Stimulated activated CD8-positive, alpha-beta memory T cell treated with anti-CD3 and anti-CD28 coated beads, Interleukin-2, amount 100 ng/mL, for 48 hours (primary cell): ENCODE measurements at places on chromosomes 7 and 10.

GRCh38 chr7:37393476-37393875 lies 55.2 kb downstream of the ELMO1 start:
- no peak for DNase-seq

DNA sequence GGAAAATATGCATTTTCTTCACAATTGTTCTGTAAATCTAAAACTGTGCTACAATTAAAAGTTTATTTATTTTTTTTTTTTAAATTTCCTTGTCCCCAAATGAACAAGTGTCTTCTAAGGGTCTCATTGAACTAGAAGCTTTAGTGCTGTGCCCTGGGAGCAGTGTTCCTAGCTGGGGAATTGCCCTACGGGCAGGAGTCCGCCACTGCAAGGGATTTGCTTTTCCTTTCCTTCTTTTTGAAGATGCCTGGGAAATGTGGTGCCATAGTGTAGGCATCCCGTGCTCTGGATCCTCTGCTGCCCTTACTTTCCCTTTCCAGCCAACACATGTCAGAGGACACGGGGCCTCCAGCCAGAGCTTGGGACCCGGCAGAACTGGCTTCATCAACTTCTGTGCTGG lies 177.1 kb upstream of the CTBP2 start:
- DNase-seq: no peak

DNA sequence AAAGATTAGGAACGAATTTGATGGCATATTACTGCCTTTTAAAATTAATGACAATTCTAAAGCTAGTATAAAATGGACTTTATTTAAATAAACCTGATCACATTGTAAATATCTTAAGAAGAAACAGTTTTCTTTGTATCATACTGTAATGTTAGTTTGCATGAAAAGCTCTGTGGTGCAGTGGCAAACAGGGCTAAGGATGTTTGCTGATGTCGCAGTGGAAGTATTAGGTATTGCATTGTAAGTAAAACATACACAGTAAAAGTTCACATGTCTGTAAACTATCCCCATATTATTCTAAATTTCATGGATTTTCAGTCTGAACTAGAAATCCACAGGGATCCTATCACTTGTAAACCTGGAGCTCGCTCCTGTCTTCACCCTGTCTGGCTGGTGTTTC lies 252.6 kb upstream of the ZNF32 start:
- no peak for DNase-seq

DNA sequence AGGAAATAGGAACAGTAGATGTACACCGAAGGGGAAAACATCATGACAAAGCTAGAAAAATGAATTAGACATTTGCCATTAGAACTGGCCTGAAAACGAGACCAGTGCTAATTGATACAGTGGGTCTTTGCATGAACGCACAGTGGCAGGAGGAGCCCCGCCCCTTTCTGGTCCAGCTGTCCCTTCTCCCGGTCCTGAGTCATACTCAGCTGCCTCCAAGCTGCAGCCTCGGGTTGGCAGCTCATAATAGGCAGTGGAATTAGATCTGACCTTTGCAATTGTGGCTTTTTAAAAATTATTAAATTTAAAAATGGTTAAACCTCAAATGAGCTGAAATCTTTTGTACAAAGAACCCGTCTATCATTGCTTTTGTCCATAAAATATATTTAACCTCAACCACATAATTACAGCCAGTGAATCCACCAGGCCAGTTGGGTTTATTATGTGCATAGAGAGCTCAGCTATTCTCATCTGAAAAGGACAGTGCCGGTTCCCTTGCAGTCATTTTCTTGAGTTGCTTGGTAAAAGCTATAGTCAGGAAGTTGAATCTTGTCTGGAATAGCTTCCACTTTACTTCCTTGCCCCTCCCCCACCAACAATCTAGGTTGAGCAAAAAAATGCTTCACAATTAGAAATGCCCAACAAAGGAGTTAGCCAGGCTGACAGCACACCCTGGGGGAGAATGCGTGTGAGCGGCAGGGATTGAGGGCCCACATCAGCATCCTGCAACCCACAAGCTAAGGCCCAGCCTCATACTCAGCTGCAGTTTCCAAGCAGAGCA lies 147.1 kb downstream of the BUB3 start:
- DNase-seq: no peak

- no peak for DNase-seq
Measured at GRCh38 chr7:69257592-69257991, 340.7 kb upstream of the AUTS2 start.

DNA sequence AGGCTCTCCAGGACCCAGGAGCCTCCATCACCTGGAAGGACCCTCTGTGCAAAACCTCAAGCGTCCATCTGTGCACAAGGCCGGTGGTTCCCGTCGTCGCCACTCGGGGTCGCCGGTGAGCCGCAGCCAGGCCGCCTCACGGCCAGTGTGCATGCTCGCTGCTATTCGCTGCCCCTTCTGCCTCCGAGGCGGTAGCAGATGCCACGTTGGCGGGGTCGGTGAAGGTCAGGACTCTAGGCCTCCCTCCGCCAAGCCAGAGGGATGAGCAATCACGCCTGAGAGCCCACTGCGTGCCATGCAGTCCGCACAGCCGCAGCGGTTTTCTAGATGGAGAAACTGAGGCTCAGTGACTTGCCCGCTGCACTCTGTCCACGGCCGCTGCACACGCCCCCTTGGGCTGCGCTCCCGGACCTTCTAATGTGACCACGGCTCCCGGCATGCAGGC lies 5.7 kb downstream of the UPK3B start:
- no peak for DNase-seq

DNA sequence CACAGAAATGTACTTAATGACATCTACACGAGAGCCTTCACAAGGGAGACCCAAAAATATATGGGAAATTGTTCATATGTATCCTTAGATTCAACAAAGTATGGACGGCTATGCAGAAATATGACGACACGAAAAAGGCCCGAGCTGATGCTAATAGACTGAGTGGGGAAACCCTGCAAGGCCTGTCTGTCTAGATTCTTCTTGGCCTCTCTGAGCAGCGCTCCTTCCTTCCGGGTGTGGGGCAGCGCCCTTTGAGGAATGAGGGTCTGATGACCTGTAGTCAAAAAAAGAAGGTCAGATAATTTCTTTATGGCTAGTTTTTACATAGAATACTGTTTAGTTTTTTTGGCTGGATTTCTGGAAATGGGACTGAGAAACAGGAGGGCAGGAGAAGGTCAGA lies 192.8 kb upstream of the AKR1E2 start:
- no peak for DNase-seq

DNA sequence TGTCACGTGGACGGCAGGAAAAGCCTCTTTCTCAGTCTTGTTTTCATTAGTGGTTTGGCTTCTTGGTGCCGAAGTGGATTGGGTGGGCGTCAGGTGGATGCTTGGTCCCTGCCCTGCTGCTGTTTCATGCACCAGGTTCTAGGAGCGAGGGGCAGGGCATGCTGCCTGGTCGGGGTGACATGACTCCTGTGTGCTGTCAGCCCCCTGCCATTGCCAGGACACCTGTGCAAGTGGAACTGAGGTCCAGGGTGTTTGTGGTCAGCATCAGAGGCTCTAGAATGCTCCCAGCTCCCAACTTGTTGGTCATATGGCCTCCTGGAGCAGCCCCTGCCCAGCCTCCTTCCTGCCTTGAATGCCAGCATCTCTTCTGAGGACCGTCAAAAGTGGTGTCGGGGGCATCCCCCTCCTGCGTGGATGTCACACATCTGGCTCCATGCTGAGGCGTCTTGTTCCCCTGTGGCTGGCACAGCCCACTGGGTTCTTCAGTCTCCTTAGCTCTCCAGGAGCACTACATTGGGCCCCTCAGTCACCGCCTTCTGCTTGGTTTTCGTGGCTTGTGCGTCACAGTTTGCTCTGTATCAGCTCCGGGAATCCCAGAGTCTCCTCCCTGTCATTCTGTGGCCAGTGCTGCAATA lies 24.8 kb downstream of the ADCY1 start:
- no peak for DNase-seq

- no peak for DNase-seq
Measured at GRCh38 chr7:985915-986741, 3.1 kb downstream of the CYP2W1 start.

DNA sequence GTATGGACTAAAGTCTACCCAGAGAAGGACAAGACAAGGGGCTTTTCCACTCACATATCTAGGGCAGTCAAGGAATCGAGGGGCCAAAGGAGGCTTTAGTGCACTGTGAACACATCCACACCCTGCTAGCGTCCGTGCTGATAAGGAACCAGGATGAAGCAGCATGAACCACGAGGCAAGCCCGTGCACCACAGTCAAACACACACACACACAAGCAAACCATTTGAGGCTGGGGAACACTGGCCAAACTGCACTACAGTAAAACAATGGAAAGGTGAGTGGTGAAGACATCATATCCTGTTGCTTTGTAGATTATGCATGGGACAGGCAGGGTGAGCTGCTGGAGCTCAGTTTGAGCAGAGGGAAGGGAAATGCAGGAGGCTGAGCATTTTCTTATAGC lies 177.4 kb upstream of the CDCA7L start:
- no peak for DNase-seq

GRCh38 chr7:150842716-150843115 lies 9.6 kb upstream of the AOC1 start:
- no peak for DNase-seq

DNA sequence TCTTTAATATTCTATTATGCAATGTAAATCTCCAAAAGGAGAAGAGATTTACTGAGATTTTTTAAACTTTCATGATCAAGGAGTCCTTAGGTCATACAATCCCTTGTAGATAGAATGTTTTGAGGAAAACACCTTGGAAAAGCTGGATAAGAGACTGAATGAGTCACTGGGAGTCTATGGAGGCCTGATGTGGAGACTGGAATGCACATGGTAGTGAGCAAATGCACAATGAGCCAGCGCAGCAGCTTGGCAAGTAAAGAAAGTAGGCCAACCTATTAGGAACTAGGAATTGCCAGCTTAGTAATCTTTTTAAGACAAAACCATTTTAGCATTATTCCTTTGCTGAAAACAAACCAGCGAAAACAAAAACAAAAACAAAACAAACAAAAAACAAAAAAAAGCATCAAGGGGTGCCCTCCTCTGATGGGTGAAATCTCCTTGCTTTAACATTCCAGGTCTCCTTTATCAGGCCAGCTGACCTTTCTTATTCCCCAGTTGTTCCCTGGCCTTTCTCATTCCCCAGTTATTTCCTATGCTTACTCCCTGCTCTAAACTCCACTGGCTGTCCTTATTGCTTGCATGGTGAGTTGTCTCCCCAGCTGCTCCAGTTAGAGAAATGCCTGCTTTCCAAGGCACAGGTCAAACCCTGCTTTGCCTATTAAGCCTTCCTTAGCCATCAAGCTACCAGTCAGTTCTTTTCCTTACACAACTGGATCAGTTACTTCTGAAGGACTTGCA lies 135.8 kb downstream of the PLCE1 start:
- no peak for DNase-seq

GRCh38 chr7:108037140-108037539 lies 34.2 kb upstream of the LAMB1 start:
- DNase-seq: no peak

DNA sequence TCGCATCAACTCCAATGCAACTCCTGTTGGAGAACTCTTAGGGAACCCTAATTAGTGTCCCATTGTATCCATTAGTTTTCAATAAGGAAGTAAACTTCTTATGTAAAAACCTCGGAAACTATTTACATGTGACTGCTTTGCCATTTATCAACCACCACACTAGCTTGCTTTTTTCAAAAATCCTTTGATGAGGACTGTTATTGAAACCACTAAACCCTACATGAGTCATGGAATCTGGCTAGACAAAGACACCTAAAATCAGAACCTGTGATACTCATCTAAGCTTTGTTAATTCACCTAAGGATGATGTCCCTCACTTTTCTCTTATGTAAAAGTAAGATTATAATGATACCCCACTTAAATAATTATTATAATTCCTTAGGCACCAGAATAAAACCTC lies 414.1 kb upstream of the ETV1 start:
- no peak for DNase-seq

DNA sequence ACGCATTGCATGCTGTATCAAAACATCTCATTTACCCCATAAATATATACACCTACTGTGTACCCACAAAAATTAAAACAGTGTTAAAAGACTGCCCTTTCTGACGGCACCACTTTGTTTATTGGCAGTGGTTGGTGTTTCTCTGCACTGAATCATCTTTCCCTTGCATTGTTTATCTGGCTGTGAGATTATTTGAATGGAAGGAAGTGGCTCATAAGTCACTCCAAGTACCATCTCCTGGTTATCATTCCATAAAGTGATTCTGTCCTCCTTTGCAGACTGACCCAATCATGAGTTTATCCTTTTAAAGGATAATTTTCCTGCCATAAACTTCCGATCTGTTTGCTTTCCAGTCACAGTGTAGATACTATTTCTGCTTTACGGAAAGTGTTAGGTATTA lies 183.8 kb downstream of the CAMK1D start:
- no peak for DNase-seq

GRCh38 chr7:292826-293225 lies 2.9 kb downstream of the FOXL3 start:
- no peak for DNase-seq

DNA sequence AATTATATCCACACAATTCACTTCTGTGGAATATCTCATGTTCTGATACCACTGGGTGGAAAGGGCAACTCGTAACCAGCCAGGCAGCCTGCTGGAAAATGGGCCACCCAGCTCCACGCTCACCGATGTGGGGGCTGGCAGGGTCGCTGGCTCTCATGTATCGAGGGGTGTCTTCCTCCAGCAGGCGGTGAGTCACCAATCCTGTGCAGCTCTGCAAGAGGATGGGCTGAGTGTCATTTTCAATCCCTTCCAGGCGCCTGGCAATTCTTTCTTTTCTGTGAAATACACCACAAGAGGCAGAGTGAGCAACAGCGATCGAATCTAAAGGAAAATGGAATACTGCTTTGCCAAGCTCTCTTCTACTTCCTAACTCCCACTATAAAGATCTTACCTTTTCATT lies 80.1 kb downstream of the SVIL start:
- DNase-seq: no peak

- DNase-seq: no peak
Measured at GRCh38 chr10:5589661-5590511, 65.1 kb downstream of the CALML3 start.

DNA sequence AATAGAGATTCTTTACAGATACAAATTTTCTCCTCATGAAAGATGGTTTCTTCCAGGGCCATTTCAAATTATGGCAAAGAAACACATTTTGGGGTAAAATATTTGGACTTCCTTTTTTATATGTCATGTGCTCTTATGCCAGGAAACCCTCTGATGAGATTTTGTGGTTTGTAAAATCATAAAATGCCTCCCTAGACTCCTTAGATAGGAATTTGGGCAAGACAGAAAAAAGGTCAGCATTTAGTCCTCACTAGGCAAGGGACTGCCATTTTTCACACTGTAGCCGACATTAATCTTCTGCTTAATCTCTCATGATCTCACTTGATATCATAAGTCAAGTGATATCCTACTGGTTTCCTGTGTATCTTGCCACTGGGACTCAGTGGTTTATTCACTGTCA lies 286.4 kb downstream of the ARHGAP12 start:
- no peak for DNase-seq

- no peak for DNase-seq
Measured at GRCh38 chr7:36131499-36131898, 21.6 kb upstream of the EEPD1 start.
